ENCODE measurements at places on chromosomes 1 and 21.

DNA sequence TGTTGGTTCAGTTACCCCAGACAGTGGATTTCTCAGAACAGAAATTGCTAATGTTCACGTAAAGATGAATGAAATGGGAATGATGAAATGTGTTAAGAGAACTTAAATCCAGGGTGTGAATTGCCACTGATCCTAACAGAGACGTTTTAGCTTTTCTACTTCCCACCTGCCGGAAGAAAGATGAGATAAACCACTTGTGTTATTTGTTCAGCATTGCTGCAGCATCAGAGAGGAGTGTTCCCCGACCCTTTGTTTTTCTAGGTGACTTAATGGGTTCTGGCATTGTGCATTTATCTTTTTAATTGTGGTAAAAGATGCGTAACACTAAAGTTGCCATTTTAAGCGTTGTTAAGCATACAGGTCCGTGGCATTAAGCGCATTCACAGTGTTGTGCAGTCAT, 122.3 kb downstream of the GALNT2 start:
- DNase-seq = no peak

DNA sequence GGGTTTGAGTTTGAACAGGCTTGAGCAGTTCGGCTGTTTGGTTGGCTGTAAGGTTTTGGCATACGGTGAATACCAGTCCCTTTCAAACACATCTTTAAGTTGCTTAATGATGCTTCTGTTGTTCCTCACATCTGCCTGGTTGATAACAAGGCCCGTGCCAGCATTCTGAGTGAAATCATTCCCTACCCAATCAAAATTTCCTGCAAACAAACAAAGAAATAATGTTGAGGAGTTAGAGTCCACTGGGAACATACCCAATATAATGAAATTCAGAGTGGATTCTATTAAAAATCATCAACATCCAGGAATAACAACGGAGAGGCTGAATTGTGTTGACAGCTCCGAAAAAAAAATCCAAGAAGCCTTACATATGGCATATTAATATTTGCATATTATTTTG, 91.0 kb upstream of the MAP1LC3C start:
- DNase-seq = no peak

DNA sequence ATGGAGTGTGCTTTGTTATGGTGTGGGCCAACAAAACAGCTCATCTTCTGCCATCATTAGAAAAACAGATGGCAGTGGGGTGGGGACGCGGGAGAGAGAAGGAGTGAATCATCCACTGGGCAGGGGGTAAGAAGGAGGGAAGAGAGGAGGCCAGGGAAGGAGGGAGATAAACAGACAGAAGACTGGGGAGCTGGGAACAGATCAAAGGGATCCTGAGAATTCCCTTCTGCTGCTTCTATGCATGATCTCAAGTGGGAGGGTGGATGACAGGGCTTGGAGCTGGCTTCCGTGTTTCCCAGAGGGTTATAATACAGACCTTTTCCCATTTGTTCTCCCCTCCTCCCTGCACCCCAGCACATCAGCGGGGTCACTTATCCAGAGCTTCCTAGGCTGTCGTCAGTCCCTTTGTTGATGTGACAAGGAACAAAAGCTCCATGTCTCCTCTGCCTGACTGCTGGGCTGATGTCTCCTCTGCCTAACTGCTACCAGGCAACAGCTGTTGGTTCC, 338.6 kb downstream of the PAPPA2 start:
- no peak for DNase-seq

DNA sequence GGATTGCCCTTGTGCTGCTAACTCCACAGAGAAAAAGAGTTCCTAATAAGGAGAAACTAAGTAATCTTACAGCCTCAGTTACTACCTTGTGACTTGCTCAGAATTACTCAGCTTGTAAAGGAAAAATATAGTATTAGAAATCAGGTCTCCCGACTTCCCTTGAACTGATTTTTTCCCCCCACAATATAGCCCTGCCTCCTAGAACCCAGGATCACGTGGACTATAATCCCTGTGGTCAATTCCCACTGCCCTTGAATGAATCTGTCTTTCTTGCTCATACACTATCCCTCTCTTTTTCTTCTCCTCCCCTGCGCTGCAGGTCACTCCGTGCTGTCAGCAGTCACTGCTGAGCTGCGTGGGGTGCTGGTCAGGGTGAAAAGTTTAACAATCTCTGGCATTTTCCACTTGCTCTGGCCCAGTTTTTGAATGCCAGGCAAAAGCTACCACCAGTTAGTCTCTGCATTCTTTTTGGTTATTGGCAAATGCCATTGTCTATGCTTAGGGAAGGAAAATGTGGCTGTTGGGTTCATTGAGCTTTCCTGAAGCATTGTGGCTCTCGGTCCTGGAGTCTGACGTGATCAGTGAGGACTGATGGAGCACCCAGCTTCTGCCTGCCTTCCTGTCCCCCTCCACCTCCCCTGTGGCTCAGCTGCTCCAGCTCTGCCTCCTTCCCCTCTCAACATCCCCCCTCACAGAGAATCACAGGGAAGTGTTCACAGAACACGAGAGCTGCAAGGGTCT, 1.9 kb upstream of the MYOC start:
- DNase-seq = no peak

GRCh38 chr21:32182449-32182848, 96.4 kb downstream of the MIS18A start:
- no peak for DNase-seq

DNA sequence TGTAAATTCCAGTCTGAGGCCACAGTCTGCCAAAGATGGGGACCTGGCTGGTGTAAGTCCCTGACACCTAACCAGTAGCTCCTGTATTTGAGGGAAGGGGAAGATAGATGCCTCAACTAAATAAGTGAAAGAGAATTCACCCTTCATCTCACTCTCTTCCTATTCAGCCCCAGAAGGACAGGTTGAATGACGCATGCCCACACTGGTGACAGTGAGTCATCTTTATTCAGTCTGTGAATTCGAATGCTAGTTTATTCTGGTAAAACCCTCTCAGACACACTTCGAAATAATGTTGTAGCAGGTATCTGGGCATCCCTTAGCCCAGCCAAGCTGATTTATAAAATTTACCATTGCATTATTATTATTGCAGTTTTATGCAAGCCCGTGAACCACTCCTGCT, 617.0 kb upstream of the PRMT6 start:
- DNase-seq = no peak

DNA sequence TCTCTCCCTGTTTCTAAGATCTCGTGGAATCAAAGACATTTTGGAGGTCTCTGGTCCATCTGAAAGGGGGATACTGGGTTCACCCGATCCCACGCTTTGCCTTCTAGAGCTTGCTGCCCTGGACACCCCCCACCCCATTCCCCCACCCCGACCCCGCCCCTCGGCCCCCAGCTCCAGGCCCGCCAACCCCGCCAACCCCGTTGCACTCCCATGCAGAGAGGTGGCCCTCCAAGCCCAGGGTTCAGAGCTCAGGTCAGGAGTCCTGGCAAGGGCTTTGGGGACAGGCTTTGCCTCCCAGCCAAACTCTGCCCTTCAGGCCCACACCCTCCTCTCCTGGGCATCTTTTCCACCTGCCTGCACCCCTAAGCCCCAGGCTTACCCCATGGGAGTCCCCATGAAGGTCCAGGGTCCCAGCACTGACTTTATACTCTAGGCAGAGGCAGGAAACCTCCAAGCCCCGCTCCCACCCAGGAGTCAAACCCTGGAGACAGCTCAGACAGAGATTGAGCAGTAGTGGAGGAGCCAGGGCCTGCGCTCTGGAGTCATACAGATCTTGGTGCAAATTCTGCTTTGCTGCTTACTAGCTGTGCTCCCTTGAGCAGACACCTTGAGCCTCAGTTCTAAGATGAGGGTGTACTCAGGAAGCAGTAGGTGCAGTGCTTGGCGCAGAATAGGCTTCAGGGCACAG, 155.9 kb downstream of the FOXD2 start:
- DNase-seq = no peak

- DNase-seq = no peak
These were observed 13.9 kb downstream of the CELSR2 start for GRCh38 chr1:109263234-109263596.

GRCh38 chr1:101124405-101124804, 98.8 kb upstream of the DPH5 start:
- no peak for DNase-seq

DNA sequence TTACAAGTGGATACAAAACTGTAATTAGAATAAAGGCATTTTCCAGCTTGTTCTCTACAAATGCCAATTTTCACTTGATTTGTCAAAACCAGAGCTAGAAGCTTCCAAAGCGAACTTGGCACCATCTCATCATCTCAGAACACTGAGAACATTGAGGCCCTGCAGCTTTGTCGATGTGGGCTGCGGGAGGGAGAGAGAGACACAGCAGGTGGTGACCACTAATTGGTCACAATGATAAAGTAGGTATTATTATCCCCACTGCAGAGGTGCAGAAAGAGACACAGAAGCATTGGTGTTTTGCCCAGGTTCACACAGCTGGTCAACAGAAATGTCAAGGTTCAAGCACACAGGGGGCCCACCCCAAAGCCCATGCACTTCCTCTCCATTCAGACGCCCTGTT, 72.2 kb upstream of the KRTAP19-8 start:
- DNase-seq = no peak

GRCh38 chr1:237270353-237270752, 228.4 kb downstream of the RYR2 start:
- no peak for DNase-seq

- DNase-seq = peak; percentile 30
These were observed 957 bp downstream of the EPS15 start for GRCh38 chr1:51518033-51518585.

GRCh38 chr1:52706941-52707926, 9.1 kb upstream of the COA7 start:
- no peak for DNase-seq

DNA sequence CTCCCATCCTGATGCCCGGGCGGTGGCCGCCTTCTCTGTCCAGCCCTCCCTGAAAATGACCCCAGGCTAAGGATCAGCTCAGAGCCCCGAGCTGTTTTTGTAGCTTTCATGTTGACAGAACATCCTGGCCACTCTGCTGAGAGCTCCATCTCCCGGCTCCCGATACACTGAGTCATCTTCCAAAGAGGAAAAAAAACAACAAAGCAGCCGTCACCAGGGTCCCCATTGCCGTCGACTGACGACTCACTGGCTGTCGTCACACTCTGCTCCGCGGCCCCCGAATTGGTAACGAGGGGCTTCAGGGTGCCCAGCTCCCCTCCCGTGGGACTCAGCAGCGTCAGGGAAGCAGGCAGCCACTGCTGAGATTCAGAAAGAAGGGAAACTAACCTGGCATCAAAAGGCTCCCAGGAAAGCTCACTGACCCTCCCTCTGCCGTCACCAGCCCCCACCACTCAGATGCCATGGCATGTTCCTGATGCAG, 67.2 kb downstream of the CD46 start:
- no peak for DNase-seq

DNA sequence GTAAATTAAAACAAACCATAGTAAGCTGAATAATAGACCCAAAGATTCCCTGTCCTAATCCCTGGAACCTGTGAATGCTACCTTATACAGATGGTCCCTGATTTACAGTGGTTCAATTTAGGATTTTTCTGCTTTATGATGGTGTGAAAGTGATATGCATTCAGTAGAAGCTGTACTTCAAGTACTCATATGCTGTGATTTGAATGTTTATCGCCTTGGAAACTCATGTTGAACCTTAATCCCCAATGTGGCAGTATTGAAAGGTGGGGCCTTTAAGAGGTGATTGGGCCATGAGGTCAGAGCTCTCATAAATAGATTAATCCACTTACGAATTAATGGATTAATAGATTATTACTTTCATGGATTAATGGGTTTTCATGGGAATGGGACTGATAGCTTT, 10.6 kb upstream of the RRP15 start:
- DNase-seq = no peak

- no peak for DNase-seq
These were observed 444.8 kb downstream of the KIF26B start for GRCh38 chr1:245599371-245600174.

DNA sequence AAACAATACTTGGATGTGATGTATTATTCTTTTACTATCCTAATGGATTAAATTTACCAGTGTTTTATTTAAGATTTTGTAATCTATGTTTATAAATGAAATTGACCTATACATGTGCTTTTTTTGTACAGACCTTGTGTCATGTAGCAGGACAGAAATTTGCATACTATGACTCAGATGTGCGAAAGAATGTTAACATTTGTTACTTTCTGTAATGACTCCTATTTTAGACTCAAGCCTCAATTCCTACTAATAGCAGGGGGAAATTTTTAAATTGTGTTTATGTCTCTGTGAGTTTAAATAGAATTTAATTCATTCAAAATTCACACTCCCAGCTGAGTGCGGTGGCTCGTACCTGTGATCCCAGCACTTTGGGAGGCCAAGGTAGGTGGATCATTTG, 21.8 kb upstream of the RIMKLA start:
- no peak for DNase-seq

DNA sequence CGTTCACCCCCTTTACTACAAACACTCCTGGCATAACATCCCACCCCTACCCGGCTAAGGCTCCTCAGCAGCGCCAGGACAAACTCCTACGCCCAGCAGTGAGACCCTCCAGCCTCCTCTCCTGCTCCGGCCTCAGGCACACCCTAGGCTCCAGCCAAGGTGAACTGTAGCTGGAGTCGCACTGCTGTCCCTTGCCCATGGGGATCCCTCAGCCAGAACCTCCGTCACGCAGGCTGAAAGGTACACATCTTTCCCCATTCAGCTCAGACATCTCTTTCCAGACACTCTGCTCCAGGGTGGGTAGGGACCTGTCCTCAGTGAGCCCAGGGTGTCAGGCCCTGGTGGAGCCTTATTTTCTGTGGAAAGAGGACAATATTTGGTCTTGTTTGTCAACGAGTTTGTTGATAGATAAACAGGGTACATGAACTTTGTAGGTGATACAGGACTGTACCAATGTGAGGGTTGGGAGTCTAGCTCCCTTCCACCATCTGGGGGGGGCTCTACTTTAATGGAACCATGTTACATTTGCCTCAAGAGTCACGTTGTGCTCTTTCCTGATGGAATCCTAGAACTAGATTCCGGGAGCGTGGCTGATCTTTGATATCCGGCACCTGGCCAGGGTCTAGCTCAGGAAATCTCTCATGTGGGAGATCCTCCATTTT, 56.5 kb upstream of the SSBP3 start:
- DNase-seq = no peak

- no peak for DNase-seq
These were observed 100.1 kb upstream of the GADD45A start for GRCh38 chr1:67584938-67585337.

- DNase-seq = no peak
These were observed 62.5 kb upstream of the CAPZB start for GRCh38 chr1:19547814-19548213.

DNA sequence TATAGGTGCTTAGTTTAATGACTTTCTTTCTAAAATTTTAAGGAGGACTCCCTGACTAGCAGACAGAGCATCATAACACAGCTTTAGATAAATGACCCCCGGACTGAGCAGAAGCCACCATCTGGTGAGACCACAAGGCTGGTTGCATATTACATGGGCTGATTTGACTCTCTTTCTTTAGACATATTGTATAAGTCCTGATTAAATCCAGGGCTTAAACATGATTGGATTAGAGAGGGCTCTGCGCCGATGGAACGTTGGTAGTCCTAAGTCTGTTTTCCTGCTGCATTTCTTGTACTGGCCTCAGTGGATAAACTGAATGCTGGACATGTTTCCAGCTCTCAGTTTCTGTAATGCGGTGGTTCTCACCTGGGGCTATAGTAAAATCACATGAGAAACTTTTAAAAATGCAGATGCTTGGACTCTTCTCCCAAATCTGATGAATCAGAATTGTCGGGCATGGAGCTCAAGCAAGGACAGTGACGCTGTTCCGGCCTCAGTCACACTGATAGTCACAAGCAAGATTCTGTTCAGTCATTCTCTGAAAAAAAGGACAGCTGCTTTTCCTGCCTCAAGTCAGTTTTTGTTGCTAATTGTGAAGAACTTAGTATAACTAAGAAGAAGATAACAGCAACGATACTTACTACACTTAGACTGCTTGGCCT, 16.6 kb downstream of the DDI2 start:
- DNase-seq = no peak

GRCh38 chr1:228911225-228912210, 176.2 kb downstream of the RHOU start:
- no peak for DNase-seq

Data from natural killer cell (primary cell).